ENCODE measurements at places on chromosomes 2 and 18. TPM values are rescaled to one million over a fixed set of nuclear protein-coding genes. Genes with fewer than 3 reads are reported as not detected.
A peak's percentile ranks its signal among the peaks of the same experiment; 100 is the strongest.

DNA sequence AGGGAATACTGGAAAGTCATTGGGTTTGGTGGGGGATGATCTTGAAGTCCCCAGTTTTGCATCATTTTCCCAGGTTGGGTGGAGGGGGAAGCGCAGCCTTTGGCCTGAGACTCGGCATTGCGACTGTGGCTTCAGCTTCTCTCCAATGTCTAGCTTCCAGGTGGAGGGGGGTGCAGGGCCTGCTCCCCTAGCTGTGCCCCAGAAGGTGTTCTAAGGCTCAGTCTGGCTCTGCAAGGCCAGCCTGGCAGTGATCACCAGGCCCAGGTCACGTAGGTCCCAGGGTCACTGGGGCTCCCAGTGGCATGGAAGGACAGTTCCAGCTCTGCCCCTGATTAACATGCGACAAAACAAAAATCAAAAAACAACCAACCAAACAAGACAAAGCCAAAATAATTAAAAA, 56.9 kb upstream of the HAAO start:
- DNase-seq, result no peak

- peak; percentile 71 for DNase-seq
These were observed 122.6 kb downstream of the CABLES1 start for GRCh38 chr18:23257686-23258565.

DNA sequence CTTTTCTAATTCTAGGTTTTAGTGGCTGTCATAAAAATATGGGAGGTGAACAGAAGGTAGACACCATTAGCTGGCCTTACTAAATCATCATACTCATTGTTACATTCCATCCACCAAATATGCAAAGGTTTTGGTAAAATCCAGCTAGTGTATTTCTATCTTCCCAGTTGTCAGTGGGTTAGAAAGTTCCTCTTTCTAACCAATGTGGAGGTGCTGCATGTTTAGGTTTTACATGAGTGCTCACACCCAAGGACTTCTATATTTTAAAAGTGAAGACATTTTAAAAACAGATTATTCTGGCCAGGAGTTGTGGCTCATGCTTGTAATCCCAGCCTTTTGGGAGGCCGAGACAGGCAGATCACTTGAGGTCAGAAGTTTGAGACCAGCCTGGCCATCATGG, 5.9 kb downstream of the ALPP start:
- DNase-seq, result no peak

DNA sequence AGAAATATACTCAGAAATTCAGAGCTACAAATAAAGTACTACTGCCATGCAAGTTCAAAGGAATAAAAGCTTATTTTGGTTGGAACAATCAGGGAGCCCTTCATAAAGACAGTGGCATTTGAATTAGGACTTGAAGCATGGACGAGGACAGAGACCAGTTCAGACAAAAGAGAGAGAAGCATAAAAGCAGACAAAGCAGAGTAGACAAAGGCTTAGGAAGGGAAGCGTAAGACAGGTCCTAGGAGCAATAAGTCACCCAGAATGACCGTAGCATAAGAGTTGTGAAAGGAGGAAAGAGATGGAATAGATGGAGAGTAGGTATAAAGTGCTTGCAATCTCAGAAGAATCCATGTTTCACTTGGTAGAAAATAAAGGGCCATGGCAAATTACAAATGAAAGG, 14.0 kb downstream of the PDE1A start:
- DNase-seq, result no peak

DNA sequence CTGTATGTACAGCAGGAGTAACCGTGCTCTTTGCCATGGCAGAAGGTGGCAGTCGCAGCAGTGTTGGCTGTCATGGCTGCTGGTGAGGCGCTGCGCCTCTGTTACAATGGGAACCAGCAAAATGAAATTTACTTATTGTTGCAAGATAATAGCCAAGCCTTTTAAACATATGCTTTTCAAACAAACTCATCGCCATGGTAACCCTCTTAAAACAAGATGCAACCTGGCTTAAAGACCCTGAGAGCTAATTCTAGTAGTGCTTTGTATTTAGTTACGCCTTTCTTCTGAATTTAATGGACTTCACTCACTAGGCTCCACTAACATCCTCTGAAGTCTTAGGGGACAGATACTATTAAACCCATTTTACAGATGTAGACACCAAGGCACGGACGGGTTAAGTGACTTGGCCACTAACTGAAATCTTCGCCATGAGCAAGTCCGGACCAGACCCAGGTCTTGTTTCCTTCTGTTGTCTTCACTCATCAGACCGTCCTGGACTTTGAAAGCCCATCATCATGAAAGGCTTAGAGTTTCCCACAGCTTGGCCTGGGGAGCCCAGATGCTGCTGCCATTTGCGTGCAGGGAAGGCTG, 111.6 kb upstream of the ODC1 start:
- no peak for DNase-seq

DNA sequence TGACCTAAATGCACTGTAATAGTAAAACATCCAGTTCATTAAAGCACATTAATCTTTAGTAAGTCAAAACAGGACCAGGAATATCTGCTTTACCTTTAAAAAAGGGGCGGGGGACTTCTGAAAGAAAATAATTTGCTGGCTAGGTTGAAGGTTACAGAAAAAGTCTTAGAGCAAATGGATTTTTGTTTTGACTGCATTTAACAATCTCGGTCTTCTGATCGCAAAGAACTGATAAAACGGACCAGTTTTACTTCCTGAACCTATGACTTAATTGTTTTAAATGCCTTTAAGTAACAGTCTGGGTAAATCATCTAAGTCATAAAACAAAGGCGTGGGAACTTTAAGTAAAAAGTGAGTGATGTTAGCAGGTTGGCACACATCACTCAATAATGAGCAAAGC, 783 bp downstream of the BUB1 start:
- DNase-seq, result no peak

DNA sequence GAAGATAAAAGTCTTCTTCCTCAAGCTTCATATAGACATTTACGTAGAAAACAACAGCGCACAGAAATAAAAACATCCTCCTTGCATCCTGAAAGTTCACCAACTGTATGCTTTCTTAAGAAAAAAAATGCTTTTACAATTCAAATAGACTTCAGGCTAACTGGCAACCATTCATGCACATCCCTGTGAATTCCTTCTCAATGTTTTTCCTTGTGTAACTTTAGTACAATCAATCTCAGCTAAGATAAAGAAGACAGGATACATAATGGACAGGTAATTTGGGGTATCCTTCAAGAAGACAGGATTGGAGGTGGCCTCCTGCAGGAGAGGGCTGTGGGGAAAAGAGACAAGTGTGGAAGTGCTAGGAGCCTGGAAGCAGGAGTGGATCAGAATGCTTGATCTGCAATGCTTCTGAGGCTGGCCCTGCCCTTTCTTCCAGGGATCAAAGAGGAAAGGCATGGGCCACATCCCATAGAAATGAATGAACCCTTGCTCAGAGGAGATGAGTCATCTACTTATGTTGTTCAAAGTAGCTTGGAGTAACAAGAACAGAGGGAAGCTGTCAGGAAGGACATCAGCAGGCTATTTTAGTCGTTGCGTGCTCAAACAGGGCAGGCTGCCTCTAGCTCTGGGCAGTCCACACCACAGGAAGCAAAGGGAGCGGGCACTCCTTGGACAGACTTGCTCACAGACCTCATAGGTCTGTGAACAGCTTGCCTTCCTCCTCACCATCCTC, 126.6 kb downstream of the TMEM131 start:
- DNase-seq, result peak; percentile 95

DNA sequence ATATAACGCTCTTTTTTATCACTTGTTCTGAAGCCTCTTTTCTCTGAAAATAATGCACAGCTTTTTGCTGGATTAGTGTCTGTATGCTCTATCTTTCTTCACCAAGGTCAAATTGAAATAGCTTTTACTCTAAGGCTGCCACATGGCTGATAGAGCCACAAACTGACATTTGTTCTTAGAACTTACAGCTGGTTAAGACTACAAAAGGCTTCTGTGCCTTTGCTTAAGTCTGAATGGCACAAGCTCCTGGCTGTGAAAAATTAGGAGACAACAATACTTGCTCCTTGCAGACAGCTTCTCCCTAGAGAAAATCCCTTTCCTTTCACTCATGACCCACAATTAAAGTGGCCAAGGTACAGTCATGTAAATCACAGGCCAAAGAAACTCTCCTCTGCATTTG, 515.3 kb downstream of the DSC3 start:
- no peak for DNase-seq

DNA sequence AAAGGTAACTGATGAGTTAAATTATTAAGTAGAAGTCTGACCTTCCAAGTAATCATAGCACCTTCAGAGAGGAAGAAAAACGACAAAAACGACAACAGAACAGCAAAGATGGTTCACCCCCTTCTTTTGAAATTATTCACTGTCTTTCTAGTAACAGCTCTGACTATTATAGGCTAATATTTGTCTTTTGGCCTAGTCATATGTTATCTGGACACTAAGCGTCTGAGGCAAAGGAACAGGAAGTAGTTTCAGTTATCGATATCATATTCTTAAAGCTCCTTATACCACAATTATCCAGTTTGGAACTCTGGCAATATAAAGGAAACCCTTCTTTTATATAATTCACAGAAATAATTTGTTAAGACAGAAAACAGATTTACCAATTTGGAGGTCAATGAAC, 27.6 kb upstream of the SLC40A1 start:
- DNase-seq, result no peak

DNA sequence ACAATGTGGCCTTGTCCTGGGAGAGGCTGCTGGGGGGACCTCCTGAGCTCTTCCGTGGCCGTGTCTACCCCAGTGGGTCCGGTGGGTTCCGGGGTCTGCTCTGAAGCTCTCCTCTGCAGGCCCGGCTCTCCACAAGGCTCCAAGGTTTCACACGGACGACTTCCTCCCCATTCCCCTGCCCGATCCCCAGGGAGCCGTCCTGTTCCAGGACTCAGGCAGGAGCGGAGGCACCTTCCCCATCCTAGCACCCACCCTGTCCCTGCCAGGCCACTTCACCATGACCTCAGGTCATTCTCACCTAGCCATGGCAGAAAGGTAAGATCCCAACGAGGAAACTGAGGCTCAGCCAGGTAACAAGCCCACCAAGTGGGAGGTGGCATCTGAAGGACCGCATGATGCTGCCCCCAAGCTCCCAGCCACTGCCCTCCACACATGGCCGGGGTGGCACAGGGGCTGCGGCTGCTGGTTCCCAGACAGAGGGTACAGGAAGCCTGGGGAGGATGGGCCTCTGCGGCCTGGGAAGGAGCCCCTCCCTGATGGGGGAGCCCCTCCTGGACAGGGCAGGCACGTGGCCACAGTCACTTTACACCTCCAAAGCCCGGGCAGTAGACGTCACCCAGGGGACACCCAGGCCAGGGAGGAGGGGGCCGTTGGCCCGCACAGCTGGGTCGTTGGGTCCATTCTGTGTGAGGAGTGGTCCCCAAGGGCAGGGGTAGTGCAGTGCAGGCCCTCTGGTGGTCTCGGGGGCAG, 274.0 kb downstream of the NDUFA10 start:
- no peak for DNase-seq

The ASPRV1 gene
- total RNA-seq, result not detected

GRCh38 chr2:50490991-50491390, 540.9 kb downstream of the NRXN1 start:
- DNase-seq, result no peak

DNA sequence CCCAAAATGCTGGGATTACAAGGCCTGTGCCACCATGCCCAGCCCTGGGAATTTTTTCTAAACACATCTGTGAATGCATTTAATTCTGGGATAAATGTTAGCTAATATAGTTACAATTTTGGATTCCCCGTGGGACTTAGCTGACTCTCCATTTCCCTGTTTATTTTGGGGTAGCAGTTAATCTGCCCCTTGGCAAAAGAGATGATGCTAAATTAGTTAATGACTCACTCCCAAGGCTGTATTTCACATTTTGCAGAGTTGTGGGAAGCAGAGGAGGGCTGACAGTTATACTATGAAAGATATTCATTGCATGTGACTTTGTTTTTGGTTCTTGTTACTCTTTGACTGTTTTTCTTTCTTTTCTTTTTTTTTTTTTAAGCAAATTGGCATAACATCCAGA, 3.2 kb downstream of the MTHFD2 start:
- peak; percentile 79 for DNase-seq

DNA sequence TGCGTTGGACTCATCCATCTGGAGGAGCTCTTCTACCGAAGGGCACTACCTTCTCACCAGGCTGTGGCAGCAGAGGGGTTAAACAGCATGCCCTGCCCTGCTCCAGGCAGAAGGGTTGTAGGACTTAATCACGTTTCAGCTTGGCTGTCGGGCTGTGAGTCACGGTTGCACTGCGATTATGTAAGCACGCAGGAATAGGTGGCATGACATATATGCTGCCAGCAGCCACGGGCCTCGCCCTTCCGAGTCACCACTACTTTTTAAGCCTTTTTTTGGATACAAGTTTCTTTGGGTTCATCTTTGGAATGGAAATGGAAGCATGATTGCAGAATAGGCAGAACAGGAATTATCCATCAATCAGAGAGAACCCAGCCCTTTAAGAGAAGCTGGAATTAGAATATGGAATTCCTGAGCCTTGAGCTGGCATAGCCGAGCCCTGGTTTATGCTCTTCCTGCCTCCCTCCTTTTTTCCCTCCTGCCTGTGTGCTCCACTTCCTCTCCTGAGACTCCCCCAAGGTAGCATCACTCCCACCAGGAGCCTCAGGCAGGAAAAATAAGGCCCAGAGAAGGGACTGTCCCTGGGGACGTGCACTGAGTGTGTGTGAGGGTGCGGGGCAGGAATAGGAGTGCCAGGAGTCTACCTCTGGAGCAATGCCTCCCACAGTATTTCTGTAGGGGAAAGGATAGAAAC, 86.8 kb downstream of the SEMA4F start:
- DNase-seq, result peak; percentile 96

DNA sequence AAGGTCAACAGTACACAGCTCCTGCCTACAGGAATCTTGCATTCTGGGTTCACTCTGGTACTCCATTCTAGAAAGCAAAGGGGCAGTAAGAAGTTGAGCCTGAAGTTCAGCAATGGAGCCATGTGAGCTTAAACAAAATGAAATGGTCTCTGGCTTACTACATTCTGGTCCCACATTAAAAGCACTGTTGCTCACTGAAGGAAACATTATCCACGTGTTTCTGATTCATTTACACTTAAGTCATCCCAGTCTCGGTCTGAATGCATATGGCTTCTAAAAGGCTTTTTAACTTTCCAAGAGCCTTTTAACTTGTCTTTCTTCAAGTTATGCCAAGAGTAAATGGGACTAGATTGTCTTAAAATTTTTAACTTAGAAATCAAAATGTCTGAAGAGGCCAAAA, 177.8 kb downstream of the LNPK start:
- no peak for DNase-seq

DNA sequence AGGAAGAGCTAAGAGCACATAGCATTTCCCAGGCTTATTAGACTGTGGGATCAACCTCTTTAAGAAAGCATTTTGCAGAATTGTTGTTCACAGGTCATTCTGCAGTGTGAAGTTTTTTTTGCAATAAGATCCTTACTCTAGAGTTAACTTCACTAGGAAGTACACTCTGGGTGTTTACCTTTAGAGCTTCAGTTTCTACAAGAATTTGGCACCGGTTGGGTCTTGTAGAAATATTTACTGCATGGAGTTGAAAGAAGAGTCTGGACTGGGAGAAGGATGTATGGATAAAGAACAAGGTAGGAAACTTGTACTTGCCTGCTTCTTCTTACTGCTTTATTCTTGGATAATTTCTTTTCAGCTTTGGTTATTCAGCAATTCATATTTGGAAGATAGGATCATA, 944.9 kb upstream of the GYPC start:
- no peak for DNase-seq
